ENCODE measurements at places on chromosomes 1 and 21.
A peak's percentile ranks its signal among the peaks of the same experiment; 100 is the strongest.

DNA sequence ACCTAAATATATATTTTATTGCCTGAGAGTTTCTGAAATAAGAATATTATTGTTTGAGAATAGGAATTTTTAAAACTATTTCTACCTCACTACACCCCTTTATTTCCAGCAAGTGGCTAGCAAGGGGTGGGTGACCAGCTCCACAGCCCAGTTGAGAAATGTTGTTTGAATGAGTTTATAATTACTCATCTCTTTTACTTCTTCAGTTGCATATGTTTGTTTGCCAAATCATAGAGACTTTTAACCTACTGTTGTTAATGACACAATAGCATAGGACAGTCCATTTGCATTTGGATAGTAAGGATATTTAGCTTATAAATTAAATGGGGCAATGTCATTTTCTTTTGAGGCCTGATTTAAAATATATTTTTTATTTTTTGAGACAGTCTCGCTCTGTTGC lies 127.8 kb downstream of the NRDC start:
- DNase-seq = no peak

- no peak for DNase-seq
Observed at GRCh38 chr1:213931836-213932235, 55.9 kb upstream of the PROX1 start.

DNA sequence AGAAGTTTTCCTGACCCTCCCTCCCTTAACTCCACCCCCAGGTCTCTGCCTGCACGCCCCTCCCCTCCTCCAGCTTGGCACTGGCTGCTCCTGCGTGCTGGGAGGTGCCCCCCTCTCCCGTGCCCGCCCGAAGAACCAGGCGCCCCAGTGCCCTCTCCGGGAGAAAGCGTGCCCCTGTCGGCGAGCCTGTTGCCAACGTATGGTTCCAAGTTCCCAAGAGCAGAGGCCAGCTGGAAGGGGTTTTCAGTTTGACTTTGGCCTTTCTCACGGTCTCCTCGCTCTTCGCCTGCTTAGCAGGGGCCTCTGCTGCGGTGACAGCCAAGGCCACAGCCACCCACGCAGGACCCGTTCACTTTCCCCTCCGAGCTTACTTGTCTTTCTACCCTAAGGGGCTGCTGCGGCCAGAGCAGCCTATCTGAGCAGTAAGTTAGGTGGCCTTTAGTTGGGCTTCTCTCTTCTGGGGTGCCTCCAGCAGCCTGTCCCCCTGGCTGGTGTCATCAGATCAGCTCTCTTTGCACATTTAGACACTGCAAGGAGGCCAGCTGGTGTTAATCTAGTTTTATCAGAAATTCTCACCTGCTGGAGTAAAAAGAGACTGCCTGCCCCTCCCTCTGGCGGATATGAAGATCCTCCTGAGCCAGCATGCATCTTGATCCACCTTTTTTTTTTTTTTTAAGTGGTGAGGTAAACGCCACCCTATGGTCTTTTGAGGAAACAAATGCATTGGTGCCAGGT lies 1.5 kb downstream of the STUM start:
- peak; percentile 84 for DNase-seq

DNA sequence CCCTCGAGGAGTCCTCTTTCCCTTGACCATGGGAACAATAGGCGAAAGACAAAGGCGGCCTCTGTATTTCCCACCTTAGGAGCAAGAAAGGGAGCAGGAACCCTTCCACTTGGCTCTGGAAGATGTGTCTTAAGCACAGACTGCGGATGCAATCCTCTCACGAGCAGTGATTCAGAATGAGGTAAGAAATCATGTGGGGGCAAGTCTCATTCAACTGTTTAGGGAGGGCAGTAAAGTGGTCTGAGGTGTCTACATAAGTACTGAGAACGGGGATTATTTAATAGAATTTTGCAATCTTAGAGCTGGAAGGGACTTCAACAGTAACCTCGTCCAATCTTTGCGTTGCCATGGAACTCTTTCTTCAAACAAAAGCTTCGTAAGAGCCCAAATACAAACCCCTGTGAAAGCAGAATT lies 1.6 kb upstream of the DYRK3 start:
- no peak for DNase-seq

DNA sequence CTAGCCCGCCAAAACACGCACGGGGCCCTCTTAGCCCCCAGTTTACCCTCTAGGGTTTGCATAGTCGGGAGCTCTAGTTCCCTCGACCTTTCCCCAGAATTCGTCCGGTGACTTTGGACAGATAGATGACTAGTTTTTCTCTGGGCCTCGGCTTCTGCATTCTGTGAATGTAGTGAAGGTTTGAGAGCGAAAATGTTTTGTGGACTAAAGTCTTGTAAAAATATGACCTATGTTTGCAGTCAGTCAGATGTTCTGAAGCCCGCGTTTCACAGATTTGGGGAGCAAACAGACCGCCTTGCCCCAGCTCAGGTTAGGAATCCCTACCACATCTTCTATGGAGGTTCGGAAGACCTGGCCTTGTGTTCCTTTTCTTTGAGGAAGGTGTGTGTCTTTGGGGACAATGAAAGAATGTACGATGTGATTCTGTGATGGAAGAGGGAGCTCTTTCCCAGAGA lies 401 bp downstream of the UQCRH start:
- DNase-seq = no peak

DNA sequence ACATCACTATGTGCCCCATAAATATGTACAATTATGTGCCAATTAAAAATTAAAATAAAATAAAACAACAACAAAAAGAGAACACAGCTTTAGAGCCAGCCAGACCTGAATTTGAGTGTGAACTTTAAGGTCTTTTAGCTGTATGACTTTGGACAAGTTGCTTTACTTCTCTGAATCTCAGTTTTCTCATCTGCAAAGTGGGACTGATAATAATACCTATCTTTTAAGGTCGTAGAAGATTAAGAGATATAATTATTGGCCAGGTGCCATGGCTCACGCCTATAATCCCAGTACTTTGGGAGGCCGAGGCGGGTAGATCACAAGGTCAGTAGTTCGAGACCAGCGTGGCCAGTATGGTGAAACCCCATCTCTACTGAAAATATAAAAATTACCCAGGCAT lies 3.3 kb upstream of the VPS72 start:
- no peak for DNase-seq

DNA sequence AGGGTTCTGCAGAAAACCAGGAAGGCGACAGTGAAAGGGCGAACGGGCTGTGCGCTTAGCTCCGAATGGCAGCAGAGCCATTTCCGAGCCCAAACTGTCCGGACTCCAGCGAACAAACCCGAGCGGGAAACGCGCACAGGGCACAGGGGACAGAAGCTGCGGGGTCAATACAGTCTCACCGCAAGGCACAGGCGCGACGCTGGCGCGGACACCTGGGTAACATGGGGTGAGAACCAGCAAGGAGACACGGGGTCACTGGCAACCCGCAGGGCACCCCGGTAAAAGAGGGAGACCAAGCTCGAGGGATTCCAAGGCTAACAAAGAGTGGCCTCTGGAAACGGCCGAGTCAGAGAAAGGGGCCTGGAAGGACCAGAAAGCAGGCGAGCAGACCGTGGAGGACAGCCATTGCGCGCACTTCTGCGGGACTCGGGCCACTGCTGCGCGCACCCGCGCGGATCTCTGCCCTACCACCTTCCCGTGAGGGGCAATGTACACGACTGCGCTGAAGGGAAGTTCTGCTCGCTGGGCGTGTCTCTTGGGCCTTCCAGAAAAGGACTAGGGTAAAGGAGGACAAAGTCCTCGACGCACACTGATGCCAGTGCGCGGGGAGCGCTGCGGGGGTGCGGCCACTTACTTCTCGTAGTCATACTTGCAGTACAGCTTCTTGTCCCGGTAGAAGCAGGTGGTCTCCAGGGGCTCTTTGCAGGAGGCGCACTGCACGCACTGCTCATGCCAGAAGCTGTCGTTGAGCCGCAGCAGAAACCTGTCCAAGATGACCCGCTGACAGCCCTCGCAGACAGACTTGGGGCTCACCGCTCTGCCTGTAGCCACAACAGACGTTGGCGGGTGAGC lies 3.8 kb downstream of the LMX1A start:
- no peak for DNase-seq

GRCh38 chr1:44571712-44572571 lies 102.3 kb downstream of the TMEM53 start:
- DNase-seq = peak; percentile 45

DNA sequence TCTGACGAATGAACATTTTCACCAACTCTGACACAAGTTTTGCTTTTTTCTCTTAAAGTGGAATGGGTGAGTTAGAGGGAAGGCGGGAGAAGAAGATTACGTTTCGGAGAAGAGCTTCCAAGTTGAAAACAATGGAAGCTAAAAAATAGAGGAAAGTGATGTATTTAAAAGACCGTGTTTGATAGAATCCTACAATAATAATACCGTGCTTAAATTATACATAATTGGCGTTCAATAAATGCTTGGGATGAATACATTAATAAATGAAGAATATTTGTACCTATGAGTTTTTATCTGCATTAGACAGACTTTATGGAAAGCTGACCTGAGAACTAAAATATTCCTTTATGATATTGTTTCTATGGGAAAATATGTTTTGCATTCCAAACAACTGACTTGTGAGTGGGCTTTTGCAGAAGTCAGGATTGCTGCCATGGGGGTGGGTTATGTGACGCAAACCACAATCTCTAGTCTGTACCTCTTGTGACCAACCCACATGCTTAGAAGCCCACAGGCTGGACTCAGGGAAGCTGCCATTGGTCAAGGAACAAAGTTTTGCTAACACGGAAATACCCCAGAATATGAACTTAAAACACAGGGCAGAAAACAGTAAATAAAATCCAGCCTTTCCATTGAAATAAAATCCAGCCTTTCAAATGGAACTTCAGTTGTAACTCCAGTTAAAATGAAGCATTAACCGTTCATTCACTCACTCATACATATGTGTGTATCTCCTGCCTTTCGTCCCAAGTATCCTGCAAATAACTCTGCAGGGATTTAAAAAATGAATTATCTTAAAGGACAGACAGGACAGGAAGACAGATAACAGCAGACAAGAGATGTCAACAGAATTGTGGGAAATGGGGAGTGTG lies 21.3 kb upstream of the ATF3 start:
- no peak for DNase-seq
